ENCODE measurements at places on chromosomes 7 and 10. TPM values are rescaled to one million over a fixed set of nuclear protein-coding genes. Genes with fewer than 3 reads are reported as not detected.

DNA sequence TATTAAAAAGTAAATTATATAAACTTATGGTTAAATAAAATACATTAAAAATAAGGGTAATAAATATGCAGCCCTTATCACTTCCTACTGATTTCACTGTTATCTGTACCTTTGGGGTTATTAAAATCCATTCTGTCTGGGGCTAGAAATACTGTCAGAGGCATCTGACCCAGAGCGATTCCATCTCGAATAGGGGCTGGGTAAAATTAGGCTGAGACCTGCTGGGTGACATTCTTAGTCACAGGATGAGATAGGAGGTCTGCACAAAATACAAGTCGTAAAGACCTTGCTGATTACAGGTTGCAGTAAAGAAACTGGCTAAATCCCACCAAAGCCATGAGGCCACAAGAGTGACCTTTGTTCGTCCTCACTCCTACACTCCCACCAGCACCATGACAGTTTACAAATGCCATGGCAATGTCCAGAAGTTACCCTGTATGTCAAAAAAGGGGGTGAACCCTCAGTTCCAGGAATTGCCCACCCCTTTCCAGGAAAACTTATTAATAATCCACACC is 77.6 kb downstream of the COBL start:
- DNase-seq, result no peak

AQP1 gene
- not detected for total RNA-seq

DNA sequence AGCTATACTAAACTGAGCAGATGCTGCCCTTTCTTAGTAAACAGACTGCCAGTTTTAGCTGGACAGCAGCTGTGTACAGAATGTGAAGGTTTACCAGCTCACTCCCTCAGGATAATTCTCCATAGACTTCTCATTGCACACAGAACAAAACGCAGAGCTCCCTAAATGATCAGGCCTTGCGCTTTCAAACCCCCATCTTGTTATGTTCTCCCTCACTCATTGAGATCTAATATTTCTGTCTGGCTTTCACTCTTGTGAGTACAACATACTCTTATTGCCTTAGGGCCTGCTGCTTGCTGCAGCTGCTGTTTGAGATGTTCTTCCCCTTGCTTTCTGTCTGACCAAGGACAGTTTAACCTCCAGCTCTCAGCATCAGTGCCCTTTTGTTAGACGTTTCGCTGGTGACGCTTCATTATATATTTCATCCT is 17.3 kb downstream of the VWDE start:
- DNase-seq, result no peak

GRCh38 chr10:22934726-22935125 is 6.9 kb downstream of the ARMC3 start:
- DNase-seq, result no peak

DNA sequence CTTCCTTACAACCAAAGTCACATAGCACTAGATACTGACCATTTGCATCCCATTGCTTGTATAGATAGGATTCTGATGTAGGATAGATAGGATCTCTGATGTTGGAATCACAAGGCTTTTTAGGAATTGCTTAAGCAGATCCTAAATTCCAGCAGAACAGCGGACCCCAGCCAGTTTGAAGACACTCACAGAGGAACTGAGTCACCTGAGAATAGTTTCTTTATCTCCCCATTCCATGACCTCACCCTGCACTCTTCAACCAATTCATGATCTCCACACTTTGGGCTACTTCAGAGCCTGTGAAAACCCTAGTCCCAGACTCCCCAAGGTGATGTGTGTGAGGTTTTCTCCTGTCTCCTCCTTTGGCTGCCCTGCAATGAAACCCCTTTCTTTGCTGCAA is 179.4 kb downstream of the CNTNAP2 start:
- DNase-seq, result no peak
